Right ventricle myocardium superior (tissue), 1 donor: ENCODE measurements at places on chromosomes 1 and 21.
A peak's percentile ranks its signal among the peaks of the same experiment; 100 is the strongest.

DNA sequence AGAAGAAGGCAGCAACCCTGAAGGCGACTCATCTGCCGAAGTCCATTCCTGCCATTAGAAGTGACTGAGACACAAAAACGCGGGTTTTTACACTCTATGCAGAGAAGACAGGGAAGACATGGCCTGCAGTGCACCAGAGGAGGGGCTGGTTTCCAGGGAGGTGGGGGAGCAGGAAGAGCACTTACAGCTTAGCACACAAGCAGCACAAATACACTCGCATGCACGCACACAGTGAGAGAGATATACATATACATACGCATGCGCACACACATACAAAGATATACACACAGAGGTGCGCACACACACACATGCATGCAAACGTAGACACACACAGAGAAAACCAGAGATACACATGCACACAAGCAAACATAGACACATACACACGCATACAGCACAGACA is 210.9 kb upstream of the CSF3R start:
- DNase-seq, result no peak

- no peak for DNase-seq
Observed at GRCh38 chr1:183590244-183591191, at the start of gene NCF2. Gene NCF2 (minus strand): TSS chr1:183590459. CDS start chr1:183590329, 130 bp downstream.

GRCh38 chr1:179761296-179761695 is 18.2 kb downstream of the FAM163A start:
- DNase-seq, result no peak

DNA sequence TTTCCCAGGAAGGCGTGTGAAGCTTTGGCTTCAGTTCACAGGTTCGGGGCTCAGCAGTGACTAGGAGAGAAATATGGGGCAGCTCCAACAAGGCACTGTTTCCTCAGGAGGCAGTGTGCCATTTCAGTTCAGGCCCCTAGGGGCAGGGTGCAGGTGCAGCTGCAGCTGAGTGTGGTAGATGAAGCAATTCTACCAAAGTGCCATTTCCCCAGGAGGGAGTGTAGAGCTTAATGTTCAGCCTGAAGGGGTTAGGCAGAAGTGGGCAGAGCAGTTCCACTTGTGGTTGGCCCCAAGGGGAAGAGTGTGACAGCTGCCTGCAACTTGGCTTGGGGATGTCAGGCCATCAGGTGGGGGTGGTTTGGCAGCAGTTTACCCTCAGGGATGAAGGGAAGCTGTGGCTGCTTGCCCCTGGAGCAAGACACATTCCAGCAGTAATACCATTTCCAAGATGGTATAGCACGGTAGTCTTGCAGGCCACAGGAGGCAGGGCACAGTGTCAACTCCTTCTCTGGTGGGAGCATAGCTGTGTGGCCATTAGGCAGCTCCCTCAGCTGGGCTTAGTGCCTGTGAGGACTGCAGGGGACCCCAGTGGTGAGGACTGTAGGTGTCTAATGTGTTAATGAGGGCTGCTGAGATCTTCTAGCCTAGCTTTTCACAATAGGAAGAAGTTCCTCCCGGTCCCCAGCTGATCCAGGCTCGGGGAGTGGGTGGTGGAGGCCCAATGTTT is 34.7 kb downstream of the RGSL1 start:
- no peak for DNase-seq

GRCh38 chr1:184035719-184036516 is 1.6 kb downstream of the COLGALT2 start:
- no peak for DNase-seq

DNA sequence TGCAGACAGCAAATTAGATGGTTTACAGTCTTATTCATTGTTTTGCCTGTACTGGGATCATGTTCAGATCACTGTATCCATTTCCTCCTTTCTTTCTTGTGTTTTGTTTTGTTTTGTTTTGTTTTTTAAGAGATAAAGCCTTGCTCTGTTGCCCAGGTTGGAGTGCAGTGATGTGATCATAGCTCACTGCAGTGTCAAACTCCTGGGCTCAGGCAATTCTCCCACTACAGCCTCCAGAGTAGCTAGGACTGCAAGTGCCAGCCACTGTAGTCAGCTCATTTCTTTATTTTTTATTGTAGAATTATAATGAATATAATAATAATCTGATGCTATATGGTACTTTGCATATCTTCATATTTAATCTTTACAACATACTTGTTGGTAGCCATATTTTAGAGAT is 403.7 kb upstream of the B3GALT2 start:
- DNase-seq, result no peak

- no peak for DNase-seq
Observed at GRCh38 chr1:2206813-2207487, 12.4 kb upstream of the FAAP20 start.

DNA sequence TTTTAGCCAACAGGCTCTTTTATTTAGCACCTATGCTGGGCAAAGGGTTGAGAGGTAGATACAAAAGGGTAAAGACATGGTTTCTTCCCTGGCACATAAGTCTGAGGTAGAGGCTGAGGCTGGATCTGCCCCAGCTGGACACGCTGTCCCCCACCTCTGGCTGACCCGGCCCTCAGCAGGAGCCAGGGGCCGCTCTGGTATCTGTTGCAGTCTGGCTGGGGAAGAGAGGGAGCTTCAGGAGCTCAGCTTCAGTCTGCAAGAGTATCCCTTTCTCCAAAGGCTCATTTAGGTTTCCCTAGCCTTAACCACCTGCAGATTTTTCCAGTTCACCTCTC is 14.2 kb downstream of the BLACAT1 start:
- DNase-seq, result no peak

GRCh38 chr1:19344372-19344810 is 32.3 kb downstream of the SLC66A1 start:
- peak; percentile 76 for DNase-seq

GRCh38 chr21:46056450-46056903 is 41.4 kb upstream of the COL6A2 start:
- DNase-seq, result peak; percentile 93

GRCh38 chr21:43892984-43893535 is 28.0 kb downstream of the AGPAT3 start:
- no peak for DNase-seq

DNA sequence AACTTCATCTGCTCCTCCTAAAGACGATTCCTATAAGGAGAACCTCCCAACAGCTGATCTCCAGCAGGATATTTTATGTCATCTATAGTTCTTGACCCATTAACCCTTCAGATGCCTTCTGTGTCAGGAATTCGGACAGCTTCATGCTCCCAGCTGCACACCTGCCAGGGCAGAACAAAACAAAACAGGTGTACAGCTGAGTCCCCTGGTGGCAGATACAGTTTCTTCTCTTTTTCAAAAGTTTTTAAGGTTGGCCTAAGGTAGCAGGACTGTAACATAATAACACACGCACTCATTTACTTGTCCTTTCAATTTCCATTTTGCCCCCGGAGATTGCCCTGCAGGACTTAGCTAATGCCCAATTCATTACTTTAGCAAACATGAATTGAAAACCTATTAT is 218.3 kb downstream of the S1PR1 start:
- DNase-seq, result no peak

- no peak for DNase-seq
Observed at GRCh38 chr1:176033474-176033873, 173.6 kb downstream of the COP1 start.

GRCh38 chr1:225899044-225899925 is 10.3 kb upstream of the LEFTY1 start:
- no peak for DNase-seq

- no peak for DNase-seq
Observed at GRCh38 chr1:110515891-110516290, 3.1 kb downstream of the KCNA10 start.

DNA sequence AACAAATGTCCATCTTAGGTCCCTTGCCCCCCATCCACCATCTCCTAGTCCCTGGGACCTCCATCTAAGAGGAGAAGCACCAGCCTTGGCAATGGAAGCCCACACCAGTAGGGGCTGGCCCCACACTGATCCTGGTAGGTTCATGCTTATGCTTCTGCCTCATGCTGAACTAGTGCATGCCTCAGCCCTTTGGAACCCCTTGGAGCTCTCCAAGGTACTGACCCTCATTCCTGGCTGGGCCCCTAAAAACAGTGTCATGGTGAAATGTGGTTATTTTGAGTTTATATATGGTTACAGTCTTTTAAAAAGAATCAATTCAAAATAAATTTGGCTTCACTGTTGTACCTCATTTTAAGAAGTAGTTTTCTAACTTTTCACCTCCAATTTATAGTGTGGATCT is 108.3 kb downstream of the HIVEP3 start:
- DNase-seq, result no peak

GRCh38 chr1:212857992-212858460 is at the start of gene FLVCR1:
Gene FLVCR1 (plus strand): TSS chr1:212858275. CDS start chr1:212858453, 178 bp downstream.
- peak; percentile 99 for DNase-seq

DNA sequence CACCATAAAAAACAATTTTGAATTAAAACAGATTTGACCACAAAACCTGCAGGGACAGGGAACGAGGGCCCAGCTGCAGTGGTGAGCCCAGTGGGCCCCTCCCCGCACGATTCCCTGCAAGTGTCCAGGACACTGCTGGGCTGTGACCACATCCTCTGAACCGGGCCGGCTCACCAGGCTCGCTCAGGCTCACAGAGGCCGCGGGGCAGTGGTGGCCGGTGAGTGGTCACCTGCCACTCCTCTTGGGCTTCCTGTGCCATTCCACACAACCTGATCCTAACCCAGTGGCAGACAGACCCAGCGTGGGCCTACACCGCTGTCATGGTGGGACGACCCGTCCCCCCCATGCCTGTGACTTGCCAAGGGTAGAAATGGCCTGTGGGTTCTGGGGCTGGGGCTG is 36.5 kb upstream of the RIPK4 start:
- DNase-seq, result no peak
